ENCODE measurements at places on chromosomes 7 and 10.

DNA sequence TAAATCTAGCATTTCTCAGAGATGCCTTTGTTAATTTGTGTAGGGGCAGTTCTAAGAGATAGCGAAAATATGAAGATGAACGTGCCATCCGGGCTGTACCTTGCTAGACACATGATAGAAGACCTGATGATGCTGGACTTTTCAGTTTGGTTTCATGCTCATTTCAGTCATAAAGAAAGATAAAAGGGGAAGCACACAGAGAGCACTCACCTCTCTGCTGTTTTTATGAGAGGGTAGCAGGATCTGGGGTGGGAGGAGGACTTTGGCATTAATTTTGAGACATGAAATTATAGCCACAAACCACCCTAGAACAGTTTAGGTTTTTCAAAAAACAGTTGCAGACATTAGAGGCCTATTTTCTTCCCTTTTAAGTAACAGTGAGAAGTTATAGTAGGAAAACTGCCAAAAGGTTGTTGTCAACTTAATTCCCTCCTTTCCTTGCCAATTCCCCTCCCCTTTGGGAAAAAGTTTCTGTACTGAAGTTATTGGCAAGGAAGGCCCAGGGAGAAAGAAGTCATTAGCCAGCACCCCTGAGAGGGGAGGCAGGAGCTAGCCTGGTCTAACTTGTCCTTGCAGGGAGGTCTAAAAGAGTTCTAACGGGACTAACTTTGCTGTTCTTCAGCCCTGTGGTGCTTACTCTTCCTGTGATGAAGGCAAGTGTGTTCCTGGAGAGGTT is 2.6 kb downstream of the ST7 start:
- DNase-seq: no peak

GRCh38 chr7:44348300-44348699 is 22.9 kb upstream of the CAMK2B start:
- DNase-seq: no peak

- no peak for DNase-seq
These were observed 7.7 kb upstream of the GBX1 start for GRCh38 chr7:151175047-151175792.

DNA sequence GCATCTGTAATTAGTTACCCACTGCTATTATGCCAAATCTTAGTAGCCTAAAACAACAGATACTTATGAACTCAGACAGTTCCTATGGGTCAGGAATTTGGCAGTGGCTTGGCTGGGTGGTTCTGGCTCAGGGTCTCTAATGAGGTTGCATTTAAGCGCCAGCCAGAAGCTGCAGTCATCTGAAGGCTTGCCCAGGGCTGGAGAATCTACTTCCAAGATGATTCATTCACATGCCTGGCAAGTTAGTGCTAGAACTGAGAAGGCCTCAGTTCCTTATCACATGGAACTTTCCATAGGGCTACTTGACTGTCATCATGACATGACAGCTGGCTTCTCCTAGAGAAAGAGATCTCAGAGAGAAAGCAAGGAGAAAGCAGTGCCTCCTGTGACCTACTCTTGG is 121.3 kb downstream of the AVL9 start:
- peak; percentile 76 for DNase-seq

- no peak for DNase-seq
These were observed 186.0 kb downstream of the JAZF1 start for GRCh38 chr7:27994639-27995038.

DNA sequence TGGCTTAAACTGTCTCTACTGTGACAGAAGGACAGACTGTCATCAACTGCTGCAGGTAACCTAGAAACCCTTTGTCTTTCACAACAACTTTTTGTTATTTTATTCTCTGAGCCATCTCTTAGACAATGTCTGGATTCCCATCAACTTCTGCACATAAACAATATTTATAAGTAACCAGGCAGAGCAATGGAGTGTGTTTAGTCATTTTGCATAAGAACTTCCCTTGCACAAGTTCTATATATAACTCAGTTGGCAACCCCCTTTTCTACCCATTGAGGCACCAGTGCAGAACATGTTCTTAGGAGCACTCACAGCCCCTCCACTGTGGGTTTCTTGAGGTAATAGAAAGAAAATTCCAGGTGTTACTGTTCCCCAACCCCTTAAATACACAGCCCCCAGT is 65.0 kb upstream of the IL6 start:
- no peak for DNase-seq

- no peak for DNase-seq
These were observed 6.5 kb downstream of the TSPAN14 start for GRCh38 chr10:80460399-80461207.

- DNase-seq: no peak
These were observed 67.3 kb downstream of the NRBF2 start for GRCh38 chr10:63200431-63200830.

DNA sequence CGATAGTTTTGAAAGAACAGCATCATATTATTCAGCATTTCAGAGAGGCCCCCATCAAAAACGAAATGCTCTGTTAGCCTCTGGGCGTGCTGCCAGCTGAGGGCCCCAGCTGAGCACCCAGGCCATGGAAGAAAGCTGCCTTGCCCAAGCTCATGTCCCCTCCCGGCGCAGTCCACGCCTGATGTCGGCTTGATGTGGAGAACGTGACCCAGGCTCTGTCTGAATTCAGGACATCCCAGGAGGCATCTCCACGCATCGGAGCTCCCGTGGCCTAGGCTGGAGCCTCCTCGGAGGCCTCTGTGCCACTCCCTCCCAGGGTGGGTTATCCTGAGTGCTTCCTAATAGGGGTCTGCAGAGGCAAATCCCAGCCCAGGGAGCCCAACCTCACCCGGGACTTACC is 218.3 kb upstream of the AKR1E2 start:
- no peak for DNase-seq

GRCh38 chr7:155508376-155509358 is 37.7 kb downstream of the CNPY1 start:
- no peak for DNase-seq

DNA sequence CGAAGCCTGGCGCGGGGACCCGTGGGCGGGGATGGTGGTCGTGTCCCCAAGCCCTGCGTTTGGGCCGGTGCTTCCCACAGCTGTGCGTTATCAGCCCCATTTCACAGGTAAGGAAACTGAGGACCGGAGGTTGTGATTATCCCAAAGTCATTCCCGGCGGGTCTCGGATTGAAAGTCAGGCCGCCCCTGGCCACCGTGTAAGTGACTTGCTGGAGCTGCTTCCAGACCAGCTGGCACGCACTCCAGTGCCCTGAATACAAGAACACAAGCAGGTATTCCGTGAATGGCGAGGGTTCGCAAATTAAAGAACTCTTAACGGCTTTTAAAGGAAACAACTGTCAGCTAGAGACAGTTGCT is 675 bp upstream of the ATE1 start:
- DNase-seq: no peak

DNA sequence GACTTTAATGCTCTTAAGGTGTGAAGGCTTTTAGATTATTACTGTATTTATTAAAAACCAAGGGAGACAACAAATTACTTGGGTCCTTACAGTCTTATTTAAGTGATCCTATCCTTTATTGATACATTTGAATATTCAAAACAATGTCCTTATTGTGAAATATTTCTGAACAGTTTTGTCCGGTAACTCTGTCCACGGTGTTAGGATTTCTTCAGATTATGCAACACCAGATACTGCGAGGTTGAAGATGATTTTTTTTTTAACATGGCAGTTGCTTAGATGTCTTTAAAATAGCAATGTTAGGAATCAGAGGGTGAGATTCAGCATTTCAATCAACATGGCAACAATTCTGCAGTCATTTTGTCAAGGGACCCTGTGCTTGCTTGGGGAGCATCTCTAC is 176.5 kb downstream of the CSTF2T start:
- no peak for DNase-seq

DNA sequence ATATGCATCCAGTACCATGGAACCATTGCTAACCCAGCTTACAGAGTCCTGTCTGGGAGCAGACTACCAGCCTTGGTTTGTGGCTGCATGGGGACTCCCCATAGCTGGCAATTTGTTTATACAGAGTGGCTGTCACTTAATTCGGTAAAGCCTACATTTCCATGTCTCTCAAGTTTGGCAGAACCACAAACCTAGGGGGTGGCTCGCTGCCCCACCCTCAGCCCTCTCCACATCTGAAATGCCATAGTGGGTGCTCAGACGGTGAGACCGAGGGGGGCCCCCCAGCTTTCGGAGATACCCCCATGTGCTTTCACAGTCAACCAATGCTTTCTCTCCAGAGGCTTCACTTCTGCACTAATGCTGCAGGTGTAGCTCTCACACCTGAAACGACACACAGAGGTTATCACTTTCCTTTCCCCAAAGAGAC is 75.5 kb upstream of the KAT6B start:
- DNase-seq: no peak

GRCh38 chr10:110254467-110254866 is 47.1 kb downstream of the MXI1 start:
- no peak for DNase-seq

DNA sequence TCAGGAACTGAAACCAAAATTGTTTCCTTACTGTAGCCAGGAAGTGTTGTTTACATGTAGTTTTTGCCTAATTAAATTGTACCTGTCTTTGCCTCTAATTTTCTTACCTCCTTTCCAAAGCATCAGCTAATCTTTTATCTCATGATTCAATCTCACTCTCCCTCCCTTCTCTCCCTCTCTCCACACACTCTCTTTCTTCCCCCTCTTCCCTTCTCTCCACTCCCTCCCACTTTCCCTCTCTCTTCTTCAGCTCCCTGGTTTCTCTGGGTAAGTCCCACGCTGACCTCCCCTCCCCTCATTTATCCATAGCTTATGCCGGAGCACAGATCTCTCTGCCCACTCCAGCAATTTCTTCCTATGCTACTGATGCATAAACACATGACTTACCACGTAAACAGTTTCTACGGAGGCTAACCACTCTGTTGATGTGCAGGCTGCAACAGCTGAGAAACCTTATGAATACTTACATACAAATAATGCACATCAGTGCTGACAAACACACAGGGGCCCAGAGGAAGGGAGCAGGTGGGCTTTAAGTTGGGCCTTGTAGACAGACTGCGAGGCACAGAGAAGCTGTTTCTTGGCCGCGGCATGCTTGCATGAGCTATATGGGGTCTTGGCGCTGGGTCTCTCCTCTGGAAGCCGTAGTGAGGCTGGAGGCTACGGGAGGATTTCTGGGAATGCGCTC is 174.4 kb upstream of the PLXNA4 start:
- DNase-seq: no peak

DNA sequence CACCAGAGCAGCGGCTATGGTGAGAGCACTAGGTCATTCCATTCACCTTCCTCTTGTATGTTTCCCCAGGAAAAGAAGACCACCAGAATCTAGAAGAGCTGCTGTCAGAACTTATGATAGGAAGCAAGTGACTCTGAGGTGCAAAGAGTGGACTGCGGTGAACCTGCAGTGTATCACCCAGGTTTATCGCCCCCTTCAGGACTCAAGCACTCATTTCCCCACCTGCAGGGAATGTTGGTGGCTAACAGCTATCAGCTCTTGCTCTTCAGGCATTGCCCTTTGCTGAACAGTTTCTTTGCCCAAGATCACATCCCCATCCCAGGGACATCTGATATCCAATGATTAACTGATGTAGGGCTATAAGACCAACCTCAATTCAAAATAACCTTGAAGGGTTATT is 66.3 kb upstream of the IL6 start:
- no peak for DNase-seq

DNA sequence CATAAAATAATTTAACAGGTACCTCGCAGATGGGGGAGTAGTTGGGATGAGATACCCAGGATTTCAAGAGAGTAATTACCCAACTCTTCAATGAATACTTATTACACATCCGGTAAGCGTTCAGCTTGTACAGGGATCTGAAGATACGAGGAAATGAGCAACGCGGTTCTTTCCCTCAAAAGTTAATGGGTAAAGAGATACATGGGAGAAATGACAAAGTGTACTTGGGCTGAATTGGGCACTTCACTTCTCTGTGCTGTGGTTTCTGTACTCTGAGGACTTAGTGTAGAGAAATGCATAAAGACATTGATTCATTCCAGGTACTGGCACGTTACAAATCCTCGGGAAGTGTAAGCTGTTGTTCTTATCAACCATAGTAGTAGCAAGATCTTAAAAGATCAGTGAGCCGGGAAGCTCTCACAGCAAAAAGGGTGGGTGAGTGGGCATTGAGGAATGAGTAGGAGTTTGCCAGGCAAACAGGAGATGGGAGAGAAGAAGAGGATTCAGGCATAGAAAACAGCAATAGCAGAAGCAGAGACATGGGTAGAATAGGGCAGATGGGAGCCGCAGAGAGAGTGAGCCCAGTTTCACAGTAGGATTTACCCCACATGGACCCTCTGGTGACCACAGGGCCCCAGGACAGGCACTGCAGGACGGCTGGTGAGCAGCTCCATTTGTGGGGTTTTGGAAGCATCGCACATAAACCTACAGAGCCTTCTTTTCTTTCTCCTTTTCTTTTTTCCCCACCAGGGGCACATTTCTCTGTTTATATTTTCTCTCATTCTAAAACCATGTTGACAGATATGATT is 304.3 kb upstream of the PITRM1 start:
- DNase-seq: no peak

- no peak for DNase-seq
These were observed 1.6 kb downstream of the AVPI1 start for GRCh38 chr10:97685395-97685958.

DNA sequence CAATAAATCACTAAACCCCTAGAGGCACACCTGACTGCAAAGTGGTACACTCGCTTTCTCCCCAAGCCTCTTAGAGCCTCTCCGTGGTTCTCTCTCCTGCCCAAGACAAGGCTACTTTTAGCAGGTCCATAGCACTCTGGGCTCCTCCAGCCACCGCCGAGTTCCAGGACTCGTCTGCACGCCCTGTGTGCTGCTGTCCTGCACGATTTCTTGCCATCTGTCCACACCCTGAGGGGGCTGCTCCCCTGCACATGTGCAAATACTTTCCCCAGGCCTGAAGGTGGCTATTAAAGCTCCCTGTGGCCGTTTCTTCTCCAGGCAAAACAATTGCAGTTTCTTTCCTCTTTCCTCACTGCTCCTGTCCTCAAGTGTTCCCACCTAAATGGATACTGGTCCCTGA is 414.3 kb downstream of the PLXNA4 start:
- DNase-seq: no peak

DNA sequence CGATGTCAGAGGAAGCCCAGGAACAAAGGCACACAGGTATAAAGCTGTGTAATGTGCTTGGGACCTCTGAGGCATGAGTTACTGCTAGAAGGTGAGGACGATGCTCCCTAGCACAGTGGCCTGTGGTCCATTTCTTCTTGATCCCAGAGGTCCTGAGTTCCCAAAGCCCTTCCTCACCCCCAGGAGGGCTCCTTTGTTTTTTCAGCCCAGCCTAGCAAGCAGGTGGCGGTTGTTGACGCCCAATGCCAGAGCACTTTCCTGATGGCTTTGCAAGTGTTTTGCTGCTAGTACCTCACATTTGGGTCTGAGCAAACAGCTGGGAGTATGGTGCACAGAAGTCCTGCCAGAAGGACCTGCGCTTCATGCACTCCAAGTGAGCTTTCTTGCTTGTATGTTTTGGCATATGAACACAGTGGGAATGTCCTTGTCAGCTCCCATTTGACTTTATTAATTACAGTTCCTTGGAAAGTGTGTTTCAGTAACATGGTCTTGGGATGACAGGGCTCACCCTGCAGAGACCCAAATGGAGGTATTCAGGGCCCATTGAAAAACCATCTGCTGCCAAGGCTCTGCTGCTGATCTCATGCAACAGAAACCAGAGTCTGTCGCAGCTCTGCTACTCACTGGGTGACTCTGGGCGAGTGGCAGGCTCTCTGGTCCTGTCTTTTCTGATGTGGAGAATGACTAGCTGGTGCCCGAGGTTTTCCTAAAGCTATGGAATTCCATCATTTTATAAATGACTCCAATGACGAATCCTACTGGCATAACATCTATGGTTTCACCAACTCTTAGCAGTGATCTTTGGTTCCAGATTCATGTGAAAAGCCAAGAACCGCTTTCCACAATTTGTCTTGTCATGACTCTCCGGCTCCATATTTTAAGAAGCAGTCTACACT is 134.9 kb downstream of the ARID5B start:
- no peak for DNase-seq

- DNase-seq: no peak
These were observed 123.4 kb downstream of the CUX1 start for GRCh38 chr7:101940830-101941229.

Measured in aorta (tissue), 5 donors.